ENCODE measurements at places on chromosomes 7 and 10.

- DNase-seq, result no peak
Observed at GRCh38 chr7:16365177-16365576, 56.2 kb downstream of the CRPPA start.

DNA sequence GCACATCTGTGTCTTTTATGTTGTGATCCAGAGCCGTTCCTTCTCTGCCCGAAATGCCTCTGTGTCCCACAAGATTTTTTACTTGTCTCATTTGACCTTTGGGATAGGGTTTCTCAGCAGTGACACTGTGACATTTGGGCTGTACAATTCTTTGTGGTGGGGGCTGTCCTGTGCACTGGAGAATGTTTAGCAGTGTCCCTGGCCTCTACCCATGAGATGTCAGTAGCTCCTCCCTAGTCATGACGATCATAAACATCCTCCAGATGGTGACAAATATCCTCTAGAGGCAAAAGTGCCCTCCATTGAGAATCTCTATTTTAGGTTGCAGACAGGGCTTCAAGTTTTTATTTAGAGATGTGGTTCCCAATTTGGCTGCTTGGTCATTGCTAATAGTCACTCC lies 91.3 kb downstream of the PPP1R17 start:
- no peak for DNase-seq

DNA sequence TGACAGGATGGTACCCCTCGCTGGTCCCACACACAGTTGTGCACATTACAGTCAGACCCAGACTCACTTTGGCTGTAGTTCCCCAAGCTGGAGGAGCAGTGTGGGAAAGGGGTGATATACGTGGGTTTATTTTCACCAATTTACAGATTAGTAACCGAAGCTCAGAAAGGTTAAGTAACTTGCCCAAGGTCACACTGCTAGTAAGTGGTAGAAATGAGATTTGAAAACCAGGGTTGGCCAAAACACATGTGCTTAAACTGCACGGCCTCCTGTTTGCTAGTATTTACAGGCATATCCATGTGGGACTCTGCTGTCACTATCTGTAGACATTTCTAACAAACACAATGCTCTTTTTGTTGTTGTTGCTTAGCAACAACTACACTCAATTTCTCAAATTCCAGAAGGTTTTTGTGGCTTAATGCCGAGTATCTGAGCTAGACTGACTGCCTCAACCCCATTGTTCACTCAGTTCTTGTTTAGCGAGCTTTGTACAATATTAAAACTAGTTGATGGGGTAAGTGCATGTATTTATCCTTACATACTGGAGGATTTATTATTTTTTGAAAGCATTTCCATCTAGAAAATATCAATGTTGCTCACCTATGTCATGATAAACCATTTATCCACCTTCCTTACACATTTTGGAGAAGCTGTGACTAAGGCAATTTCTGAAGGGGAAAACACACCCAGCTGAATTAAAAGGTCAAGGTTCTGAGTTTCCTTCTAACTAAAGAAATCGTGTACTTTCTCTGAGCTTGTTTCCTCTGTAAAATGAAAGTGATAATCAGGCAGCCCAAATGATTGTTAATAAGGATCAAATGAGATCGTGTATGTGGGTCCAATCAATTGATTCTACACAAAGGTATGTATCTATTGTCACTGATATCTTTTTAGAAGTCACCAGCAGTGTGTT lies 5.3 kb upstream of the TMEM139 start:
- peak; percentile 84 for DNase-seq

- no peak for DNase-seq
Observed at GRCh38 chr7:16295558-16295957, 125.8 kb downstream of the CRPPA start.

DNA sequence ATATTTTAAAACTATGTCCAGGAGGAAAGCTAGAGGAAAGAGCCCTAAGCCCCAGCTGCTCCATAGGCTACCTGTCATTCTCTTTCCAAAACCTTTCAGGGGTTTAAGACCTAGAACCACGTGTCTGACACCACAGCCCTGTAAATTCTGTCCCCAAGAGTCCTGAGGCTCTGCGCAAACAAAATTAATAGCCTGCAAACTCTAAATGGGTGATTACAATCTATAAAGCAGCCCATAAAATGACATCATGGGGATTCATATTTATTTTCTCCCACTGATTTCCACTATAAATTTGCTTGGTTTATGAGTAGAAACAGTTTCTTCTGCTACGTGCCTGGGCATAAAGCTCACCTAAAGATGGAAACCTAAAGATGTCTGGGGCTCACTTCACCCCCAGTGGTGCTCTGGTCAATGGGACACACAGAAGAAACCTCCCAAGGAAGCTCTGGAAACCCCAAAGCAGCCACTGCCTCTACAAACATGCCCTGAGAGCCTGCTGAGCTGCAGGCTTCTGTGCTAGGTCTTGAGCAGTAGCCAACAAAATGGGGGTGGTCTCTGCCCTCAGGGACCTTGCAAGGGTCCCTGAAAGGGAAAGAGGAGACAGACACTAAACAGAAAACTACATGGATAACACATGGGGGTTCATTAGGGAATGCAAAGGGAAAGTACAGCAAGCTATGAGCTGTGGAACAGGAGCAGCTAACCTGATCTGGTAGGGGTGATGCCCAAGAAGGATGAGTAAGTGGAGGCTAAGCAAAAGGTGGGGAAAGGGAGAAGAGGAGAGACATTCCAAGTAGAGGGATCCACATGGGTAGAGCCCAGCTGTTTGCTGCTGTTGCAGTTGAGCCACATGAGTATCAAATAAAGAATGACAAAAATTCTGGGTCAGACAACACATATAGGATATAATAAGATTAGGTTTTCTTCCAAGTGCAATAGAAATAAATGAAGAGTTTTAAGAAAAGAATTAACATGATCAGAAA lies 331.7 kb downstream of the KCNMA1 start:
- no peak for DNase-seq

DNA sequence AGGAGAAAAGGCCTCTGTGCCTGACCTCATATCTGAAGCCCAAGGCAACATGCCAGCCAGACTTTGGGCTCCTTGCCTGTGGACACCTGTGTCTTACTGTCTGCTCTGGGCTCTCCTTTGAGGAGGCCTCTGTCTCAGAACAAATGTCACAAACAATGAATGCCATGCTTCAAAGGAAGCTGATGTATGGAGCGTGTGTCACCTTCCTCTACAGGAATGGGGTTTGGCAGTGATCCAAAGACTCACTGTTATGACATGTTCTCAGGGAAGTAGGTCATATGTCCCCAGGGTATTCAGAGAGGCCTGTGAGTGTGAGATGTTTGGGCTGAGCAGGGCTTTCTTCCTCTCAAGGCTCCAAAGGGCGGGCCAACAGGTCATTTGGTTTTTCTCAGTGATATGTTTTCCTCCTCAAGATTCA lies 38.4 kb downstream of the PTPRE start:
- DNase-seq, result no peak

- DNase-seq, result no peak
Observed at GRCh38 chr10:103882285-103883007, 27.1 kb upstream of the SH3PXD2A start.

DNA sequence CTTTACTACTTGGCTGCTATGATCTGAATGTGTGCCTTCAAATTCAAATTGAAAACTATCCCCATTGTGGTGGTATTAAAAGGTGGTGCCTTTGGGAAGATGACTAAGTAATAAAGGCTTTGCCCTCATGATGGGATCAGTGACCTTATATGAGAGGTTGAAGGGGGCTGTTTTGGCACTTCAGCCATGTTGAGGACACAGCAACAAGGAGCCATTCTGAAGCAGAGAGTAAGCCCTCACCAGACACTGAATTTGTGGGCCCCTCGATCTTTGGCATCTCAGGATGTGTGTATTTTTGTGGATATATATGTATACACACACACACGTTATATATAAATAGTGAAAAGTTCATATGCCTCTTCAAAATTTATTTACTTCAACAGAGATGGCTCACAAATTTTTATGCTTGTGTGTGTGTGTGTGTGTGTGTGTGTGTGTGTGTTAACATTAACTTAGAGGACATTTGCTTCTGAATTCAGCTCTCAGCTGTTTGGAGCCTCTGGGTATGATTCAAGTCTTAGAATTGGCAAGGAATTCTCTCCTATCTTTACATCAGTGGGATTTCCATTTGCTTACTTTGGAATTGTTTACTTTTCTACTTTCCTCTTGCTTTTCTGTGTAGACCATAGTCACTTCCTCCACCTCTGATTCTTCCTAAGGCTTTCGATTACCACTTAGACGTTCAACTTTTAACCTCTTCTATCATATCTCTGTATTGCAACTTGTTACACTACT lies 66.6 kb downstream of the MAGI2 start:
- DNase-seq, result no peak

DNA sequence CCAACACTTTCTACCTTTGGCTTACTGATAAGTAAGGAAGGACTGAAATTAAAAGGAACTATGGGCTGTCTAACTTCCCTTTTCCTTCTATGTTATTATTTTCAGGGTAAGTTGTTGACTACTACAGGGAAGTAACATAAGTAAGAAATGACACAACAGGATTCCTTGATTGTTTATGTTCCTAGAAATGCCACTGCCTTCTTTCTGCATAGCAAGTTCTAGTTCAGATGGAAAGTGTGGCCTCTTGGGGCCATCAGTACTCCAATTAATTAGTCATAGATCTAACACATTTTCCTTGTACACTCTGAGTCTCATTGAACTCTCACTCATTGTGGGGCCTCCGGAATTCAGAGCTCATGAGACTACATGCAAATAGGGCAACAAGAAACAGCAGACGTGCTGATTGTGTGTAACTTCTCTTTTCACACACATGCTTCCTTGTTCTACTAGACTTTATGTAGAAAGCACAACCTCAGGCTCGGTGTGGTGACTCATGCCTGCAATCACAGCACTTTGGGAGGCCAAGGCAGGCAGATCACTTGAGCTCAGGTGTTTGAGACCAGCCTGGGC lies 35.3 kb upstream of the HIBADH start:
- DNase-seq, result peak; percentile 72

GRCh38 chr10:61662794-61663259 lies at the start of gene CABCOCO1:
Gene CABCOCO1, plus strand, starts transcription at chr10:61662929. Its CDS starts 44 bp downstream, at chr10:61662973.
- peak; percentile 84 for DNase-seq

All from left lung (tissue), 14 donors.